Stimulated activated CD4-positive, alpha-beta T cell treated with anti-CD3 and anti-CD28 coated beads, Interleukin-1b, Interleukin-23, amount 100 ng/mL, for 48 hours (primary cell): ENCODE measurements at places on chromosomes 4 and X.

DNA sequence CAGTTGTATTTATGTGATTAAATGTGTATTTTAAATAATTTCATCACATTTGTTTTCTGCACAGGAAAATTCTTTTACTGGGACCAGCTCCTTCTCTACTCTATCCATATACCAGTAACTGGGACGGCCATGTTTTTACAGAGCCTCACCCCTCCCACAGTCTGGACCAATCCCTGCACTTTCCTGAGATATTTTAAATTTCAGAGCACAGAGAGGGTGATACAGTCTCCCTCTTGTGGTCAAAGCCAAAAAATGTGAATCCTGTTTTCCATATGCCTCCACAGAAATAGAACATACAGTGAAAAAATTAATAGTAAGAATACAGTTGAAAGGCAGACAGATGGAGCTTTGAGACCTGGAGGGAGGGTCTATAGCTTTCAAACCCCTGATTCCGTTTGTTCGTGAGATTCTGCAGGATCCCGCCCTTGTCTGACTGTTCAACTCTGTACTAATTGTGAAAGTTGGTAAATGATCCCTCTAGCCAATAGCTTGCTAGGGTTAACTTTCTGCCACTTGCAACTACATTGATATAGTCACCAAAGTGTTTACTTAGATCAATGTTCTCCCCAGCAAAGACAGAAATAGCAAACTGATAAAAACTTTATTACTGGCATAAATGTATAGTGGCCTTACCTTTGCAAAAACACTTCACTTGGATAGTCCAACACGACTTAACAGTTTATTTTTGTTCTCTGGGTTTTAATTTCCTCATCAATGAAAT, 172.2 kb downstream of the PPARGC1A start:
- DNase-seq, result no peak

DNA sequence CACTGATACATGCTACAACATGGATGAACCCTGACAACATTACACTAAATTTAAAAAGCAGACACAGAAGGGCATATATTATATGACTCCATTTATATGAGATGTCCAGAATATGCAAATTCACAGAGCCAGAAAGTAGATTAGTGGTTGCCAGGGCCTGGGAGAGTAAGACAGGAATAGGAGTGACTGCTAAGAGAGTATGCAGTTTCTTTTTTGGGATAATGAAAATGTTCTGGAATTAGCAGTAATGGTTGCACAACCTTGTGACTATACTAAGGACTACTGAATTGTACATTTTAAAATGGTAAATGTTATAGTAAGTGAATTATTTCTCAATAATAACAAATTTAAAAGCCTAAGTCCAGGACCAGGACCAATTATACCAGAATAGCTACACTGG, 29.5 kb upstream of the NUP54 start:
- no peak for DNase-seq

- no peak for DNase-seq
Observed at GRCh38 chr4:135508006-135508714, 1306.6 kb upstream of the PABPC4L start.

DNA sequence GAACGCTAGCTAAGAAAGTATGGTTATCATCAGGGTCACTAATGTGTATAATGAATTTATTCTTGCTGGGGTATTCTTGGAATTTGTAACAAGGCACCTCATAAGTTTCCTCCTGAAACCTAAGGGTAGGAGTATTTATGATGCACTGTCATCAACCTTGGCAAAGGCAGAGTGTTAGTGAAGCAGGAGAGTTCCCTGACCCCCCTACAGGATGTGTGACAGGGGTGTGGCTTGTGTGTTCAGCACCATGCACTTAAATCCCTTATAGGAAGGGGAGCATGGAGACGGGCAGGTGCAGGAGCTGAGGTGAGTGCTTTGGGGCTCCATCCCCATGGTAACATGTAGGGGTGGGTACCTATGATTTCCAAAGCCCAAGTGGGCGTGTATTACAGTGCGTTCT, 237.7 kb downstream of the GALNTL6 start:
- DNase-seq, result no peak
